ENCODE measurements at places on chromosomes 13 and 19.

GRCh38 chr13:75405976-75406703, 75.8 kb downstream of the TBC1D4 start:
- no peak for DNase-seq

- DNase-seq, result no peak
Observed at GRCh38 chr13:74555651-74556420, 421.6 kb upstream of the KLF12 start.

DNA sequence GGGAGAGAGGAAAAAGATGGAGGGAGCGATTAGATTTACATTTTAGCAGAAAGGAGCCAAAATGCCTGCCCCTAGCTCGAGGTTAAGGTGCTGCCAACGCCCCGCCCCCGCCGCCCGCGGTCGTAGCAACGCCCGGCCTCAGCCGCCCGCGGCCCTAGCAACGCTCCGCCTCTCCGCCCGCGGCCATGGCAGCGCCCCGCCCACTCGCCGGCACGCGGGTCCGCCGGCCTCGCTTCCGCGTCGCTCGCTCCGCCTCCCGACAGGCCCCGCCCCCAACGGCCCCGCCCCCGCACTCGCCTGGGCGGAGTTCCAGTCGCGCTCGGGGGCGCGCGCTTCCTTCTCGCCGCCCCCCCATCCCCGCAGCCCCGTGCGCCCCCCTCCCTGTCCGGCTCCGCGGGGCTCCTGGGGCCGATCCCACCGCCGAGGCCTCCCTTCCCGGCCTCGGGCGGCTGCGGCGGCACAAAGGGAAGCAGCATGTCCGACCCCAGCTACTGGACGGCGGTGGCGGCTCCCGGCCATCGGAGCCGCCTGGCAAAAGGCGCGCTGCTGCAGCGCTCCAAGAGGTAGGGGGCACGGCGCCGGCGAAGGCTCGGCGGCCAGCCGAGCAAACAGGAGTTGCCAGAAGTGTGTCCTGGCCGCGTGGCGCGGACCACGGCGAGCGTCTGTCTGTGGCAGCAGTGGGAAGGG, 20.3 kb downstream of the MAST3 start:
- peak; percentile 96 for DNase-seq

DNA sequence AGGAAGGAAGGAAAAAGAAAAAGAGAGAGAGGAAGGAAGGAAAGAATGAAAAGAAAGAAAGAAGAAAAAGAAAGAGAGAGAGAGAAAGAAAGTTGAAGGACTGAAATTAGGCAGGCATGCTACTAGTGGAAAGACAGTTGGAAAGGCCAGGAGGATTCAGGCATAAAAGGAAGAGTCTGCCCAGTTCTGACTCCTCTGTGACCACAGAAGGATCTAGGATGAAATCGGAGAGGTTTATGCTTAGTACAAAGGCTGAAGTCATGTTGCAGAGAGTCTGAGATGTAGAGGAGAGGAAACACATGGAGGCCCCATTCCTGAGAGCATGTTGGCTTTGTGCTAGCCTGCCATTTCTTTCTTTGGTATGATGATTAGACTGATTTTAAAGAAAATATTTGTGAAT, 246.5 kb upstream of the ARGLU1 start:
- DNase-seq, result no peak

GRCh38 chr19:17511724-17512573, 500 bp downstream of the PGLS start:
- DNase-seq, result peak; percentile 76

GRCh38 chr19:3981736-3982681, 3.3 kb downstream of the EEF2 start:
- no peak for DNase-seq

DNA sequence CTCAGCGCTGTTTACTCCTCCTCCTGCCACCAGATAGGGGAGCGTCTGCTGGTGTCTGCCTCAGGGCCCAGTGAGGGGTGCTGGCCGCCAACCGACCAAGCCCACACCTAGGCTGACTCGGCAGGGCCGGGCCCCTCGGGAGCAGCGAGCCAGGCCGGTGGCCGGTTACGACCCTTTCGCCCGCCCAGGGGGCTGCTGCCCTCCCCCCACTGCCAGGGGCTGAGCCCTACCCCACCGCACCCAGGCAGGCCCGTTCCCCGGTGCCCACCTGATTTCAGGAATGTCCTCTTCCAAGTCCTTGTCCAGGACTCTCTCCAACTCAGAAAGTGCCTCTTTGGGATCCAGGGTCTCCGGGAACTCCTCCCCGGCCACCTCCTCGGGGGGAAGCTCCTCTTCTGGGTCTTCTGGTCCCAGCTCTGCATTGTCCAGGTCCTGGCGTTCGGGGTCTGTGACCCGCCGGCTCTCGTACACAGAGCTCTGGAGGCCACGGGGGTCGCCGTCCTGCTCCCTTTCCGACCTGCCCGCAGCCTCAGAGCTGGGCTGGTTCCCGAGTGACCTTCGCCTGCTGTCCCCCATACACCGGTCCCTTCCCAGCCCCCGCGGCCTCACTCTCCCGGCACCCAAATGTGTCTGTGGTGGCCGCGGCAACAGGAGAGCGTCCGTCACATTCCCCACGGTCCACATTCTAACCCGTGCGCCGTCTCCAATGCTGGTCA, 31.0 kb upstream of the MIER2 start:
- no peak for DNase-seq

- no peak for DNase-seq
Observed at GRCh38 chr13:20190481-20191310, 2.0 kb downstream of the GJB2 start.

- DNase-seq, result no peak
Observed at GRCh38 chr19:50599427-50599826, 31.2 kb upstream of the LRRC4B start.

GRCh38 chr19:5397804-5398692, 57.2 kb upstream of the ZNRF4 start:
- DNase-seq, result no peak

- DNase-seq, result no peak
Observed at GRCh38 chr13:25345576-25345975, 26.2 kb upstream of the ATP8A2 start.

- no peak for DNase-seq
Observed at GRCh38 chr13:77374786-77375185, 47.9 kb upstream of the MYCBP2 start.

DNA sequence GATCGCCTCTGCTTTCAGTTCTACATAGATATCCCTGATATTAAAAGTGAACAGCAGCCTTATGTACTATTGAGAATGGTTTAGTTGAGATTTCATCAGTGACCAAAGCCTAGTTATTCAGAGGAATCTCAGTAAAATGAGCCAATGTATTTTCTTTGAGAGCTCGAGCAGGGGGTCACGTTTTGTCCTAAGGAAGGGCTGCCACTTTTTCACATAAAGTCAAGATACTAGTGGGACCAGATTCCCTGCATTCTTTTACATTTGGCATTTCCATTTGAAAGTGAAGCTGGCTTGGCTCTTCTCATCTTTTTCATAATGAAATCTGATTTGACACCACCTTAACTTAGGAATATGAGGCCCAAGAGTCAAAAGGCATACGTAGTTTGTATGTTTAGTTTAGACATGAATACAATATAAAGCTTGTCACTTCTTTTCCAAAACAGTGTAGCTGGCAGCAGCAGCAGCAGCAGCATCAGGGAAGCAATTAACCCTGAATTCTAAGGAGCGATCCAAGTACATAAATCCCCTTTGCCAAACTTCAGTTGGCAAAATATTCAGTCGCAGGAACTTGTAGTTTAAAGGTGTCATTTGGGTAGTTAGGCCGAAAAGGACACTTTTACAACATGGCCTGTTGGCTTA, 1752.2 kb upstream of the PCDH20 start:
- no peak for DNase-seq

GRCh38 chr13:26445092-26445491, 112.4 kb upstream of the WASF3 start:
- DNase-seq, result no peak

GRCh38 chr19:35421362-35421761, 26.7 kb upstream of the FFAR2 start:
- no peak for DNase-seq

GRCh38 chr19:28014615-28015405, 1198.1 kb downstream of the UQCRFS1 start:
- no peak for DNase-seq

DNA sequence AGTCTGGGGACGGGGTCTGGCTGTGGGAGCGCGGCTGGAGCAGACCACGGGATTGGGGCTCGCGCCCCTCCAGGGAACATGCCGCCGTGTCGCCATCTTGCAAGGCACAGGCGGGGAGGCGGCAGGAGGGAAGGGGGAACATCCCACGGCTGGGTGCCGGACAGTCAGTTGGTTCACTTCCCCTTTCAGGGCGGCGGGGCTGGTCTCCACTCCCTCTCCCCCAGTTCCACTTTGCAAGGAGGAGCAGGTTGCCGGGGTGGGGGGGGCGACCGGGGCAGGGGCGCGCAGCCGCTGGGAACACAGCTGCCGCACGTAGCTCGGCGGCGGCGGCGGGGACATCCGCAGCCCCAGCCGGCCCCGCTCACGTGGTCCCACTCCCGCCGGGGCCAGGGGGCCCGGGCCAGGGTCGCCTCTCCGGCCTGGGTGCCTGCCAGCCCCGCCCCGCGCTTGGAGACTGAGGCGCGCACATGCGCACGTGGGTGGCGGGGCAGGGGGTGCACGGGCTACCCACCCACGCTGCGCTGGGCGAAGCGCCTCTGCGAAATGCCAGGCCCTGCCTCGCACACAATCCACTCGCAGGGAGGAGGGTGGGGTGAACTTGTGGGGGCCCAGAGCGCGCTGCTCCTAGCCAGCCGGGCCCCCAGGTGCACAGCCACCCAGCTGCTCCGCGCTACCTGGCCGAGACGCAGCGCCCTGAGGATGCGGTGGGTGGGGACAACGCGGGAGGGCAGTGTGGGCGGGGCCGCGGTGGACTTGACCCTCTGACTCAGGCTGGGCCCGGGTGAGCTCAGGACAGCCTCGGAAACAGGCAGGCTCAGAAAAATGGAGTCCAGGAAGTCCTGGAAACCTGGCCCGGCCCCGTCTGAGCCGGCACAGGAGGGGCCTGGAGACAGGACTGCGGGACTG, 6.4 kb downstream of the KLF16 start:
- DNase-seq, result peak; percentile 52

GRCh38 chr13:76717092-76717491, 169.1 kb downstream of the KCTD12 start:
- no peak for DNase-seq

GRCh38 chr13:32791545-32792172, 205.4 kb downstream of the PDS5B start:
- no peak for DNase-seq

DNA sequence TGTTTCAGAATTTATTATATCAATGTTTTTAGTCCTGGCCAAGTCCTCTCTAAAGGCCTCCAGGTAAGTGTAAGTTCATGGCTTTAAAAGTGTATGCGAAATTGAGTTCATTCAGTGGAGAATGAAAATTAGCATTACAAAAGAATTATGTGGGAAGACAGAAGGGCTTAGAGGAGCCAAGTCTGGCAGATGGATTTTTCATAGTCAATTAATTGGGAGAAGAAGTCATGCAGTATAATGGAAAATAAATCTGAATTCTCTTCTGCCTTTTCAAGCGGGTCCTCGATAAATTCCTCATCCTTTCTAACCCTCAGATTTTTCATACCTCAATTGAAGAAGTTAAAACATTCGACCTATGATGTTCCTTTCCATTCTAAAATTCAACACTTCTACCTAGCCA, 394.2 kb downstream of the ITGBL1 start:
- DNase-seq, result no peak

GRCh38 chr13:46387064-46387851, at the start of gene RUBCNL:
Gene RUBCNL, minus strand, starts transcription at chr13:46387252. Its CDS starts 14,777 bp downstream, at chr13:46372475.
- DNase-seq, result no peak

- DNase-seq, result no peak
Observed at GRCh38 chr19:53554804-53555203, 16.9 kb downstream of the ZNF331 start.

DNA sequence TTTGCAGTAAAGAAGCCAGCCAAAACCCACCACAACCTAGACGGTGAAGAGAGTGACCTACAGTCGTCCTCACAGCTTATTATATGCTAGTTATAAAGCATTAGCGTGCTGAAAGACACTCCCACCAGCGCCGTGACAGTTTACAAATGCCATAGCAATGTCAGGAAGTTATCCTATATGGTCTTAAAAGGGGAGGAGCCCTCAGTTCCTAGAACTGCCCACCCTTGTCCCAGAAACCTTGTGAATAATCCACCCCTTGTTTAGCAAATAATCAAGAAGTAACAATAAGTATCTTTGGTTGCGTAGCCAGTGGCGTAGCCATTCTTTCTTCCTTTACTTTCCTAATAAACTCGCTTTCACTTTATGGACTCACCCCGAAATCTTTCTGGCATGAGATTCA, 227.9 kb upstream of the ARGLU1 start:
- DNase-seq, result no peak

GRCh38 chr19:40862333-40862732, 12.1 kb upstream of the CYP2A6 start:
- no peak for DNase-seq

GRCh38 chr19:38710928-38711725, 33.1 kb downstream of the CAPN12 start:
- no peak for DNase-seq

DNA sequence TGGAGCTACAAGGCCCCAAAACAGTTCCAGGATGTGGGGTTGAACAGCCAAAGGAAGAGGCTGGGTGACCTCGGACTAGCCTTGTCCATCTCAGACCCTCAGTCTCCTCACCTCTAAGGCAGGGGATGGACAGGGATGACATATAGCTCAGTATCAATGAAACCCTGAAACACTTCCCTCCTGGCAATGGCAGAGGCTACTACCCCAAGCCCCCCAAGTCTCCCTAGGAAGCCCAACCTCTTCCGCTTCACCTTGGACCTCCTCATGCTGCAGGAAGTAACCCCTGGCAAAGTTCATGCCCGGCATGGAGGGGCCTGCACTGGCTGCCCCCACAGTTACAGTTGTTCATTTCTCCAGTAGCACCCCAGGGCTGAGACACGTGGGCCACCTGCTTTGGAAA, 10.6 kb downstream of the CCDC97 start:
- DNase-seq, result no peak

GRCh38 chr19:30685426-30686000, 313.3 kb downstream of the ZNF536 start:
- DNase-seq, result no peak

- DNase-seq, result no peak
Observed at GRCh38 chr19:3610745-3611717, 4.4 kb upstream of the TBXA2R start.

GRCh38 chr19:10803252-10803651, 32.8 kb downstream of the TMED1 start:
- DNase-seq, result no peak

- DNase-seq, result no peak
Observed at GRCh38 chr13:77022341-77022740, 4.6 kb downstream of the FBXL3 start.

DNA sequence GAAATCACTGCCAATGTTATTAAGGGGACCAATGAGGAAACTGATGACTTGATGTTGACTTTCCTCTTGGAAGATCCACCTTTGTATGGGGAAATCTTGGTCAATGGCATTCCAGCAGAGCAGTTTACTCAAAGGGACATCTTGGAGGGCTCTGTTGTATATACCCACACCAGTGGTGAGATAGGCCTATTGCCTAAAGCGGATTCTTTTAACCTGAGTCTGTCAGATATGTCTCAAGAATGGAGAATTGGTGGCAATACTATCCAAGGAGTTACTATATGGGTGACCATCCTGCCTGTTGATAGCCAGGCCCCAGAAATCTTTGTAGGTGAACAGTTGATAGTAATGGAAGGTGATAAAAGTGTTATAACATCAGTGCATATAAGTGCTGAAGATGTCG, 3.4 kb downstream of the FREM2 start:
- DNase-seq, result no peak

Data from activated T-cell treated with anti-CD3 and anti-CD28 coated beads for 4 hours (primary cell).